Mucosa of descending colon (tissue), 3 donors: ENCODE measurements at places on chromosomes 5 and 9.

DNA sequence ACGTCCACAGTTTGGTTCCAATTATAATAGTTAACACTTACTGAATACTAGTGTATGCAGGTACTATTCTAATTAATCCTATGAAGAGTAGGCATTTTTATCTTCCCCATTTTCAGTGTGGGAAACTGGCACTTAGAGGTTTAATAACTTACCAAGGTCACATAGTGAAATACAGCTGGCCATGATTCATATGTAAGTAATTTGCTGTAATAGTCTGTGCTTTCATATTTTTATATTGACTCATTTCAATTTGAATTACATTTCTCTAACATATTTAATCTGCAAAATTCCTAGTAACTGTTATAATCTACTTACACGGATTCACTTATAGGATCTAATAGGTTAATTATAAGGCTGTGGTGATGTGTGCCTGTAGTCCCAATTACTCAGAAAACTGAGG lies 19.4 kb downstream of the CCNH start:
- no peak for DNase-seq

- no peak for DNase-seq
Measured at GRCh38 chr5:177419046-177419445, 7.4 kb upstream of the GRK6 start.

DNA sequence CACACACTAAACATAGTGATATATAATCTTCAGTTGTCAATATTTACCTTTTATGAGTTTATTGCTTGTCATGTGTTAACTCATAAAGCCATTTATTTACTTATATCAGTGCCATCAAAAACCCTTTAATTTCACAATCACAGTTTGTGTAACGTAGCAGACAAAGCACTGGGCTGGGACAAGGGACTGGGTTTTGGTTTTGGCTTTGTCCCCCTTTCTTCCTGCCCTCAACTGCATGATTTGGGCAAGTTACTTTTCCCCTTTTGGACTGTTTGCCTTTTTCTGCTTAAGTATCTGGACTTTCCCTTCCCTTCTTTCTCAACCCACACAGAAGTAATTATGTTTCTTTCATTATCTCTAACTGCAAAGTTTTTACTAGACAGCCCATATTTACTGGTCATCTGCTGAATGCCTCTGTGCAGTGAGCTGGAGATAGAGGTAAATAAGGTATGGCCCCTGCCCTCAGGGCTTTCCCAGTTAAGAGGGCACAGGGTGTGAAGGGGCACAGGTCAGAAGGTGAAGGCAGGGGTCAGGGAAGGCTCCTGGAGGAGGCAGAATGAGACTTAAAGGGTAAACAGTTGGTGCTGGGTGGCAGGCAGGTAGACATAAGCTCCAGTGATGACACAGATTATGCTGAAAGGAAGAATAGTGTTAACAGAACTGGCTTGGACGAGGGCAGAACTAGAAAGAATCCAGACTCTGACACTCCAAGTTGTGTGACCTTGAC lies 14.8 kb upstream of the NR3C1 start:
- no peak for DNase-seq

GRCh38 chr9:136928591-136928990 lies 15.9 kb downstream of the FBXW5 start:
- DNase-seq, result no peak

GRCh38 chr5:14497311-14497710 lies 84.3 kb upstream of the OTULINL start:
- DNase-seq, result no peak

GRCh38 chr5:133220851-133221674 lies 169.2 kb downstream of the HSPA4 start:
- no peak for DNase-seq

DNA sequence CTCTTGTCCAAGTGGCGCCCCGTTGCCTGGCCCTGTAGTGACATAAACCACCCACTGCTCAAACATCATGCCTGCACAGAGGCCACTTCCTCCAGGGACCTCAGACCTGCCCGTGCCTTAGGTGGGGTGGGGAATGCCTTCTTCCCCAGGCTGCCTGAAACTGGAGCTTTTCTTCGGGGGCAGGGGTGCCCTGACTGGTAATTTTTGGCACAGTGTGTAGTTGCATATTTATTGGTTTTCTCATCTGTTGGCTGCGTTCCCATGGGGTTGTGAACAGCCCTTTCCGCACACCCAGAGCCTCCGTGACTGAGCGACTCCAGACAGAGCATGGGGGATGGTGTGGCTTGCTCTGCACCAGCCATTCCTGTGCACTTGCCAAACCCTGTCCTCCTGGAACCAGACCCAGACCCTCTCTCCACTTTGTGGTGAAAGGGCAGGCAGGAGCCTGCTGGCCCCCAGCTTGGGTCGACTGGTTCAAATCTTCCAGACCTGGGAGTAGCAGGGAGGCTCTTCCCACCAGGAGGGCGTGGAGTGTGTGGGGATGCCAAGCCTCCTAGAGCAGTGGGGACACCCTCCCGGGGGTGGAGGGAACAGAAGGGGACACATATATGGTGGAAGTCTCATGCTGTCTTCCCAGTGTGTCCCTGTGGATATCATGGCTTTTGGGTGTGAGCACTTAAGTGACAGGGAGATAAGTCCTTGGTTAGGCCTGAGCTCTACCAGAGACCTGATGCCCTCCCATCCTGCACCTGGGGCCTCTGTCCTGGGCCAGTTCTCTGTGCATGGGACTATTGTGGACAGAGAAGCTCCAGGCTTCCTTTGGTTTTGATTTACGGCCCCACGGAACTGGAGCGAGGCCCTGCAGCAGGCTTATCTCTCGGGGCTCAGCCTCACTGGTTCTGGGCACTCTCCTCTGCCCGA lies 39.6 kb downstream of the WNK2 start:
- DNase-seq, result peak; percentile 73

DNA sequence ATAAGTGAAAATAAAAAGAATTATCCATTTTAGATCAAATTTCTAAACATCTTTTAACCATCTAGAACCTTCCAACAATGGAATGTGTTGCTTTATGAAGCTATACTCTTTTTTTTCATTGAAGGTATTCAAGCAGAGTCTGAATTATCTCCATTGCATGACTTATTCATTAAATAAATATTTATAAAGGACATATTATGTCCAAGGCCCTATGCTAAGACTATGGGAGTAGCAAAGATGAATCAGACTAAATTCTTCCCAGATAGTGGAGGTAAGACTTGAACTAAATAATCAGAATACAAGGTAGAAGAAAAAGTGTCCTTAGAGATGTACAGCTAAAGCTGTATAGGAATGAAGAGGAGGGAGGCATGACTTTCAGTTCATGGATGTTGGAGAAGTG lies 215.5 kb upstream of the RGMB start:
- DNase-seq, result no peak
